ENCODE measurements at places on chromosomes 5 and 9.

DNA sequence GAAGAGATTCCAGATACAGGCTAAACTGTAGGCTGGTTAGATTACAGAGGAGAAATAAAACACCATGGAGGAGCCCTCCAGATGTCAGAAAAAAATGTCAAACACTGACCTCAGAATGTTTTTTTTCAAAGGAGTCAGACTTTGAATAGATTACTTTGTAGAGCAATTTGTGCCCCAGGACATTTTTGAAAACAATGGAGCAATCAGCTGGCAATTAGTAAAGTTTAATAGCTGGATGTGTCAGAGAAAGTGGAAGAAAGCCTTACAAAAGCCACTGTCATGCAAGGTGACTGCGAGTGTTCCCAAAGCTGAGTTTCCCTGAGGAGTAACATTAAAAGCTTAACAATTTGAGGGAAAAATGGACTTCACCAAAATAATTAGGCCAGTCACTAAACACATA, 417.8 kb upstream of the CTNND2 start:
- no peak for DNase-seq

DNA sequence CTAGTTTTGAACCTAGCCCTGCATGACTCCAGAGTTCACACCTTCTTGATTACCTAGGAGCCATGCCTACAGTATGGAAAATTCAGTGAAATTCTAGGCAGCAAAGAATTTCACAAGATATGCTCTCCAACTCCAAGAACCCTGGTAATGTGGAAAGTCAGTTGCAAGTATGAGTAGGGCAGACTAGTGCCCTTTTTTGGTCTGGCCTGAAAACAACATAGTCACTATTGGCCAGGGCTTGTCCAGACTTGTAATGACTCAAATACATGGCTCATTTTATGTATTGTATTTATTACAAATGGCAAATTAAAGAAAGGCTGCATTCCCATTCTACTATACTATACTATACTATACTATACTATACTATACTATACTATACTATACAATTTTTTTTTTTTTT, 160.4 kb downstream of the ESM1 start:
- DNase-seq: no peak

- no peak for DNase-seq
These were observed 45.5 kb upstream of the MPDZ start for GRCh38 chr9:13324988-13325387.

- no peak for DNase-seq
These were observed 183.8 kb downstream of the NR3C1 start for GRCh38 chr5:143219696-143220095.

- DNase-seq: no peak
These were observed 189.8 kb upstream of the DAPK1 start for GRCh38 chr9:87307848-87308247.

DNA sequence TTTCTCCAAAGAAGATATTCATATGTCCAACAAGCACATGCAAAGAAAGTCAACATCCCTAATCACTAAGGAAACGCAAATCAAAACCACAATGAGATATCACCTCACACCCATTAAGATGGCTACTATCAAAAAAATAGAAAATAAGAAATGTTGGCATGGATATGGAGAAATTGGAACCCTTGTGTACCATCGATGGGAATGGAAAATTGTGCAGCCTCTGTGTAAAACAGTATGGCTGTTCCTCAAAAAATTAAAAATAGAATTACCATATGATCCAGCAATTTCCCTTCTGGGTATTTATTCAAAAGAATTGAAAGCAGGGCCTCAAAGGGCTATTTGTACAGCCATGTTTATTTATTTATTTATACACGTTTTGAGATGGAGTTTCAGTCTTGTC, 43.0 kb upstream of the HRH2 start:
- DNase-seq: no peak

DNA sequence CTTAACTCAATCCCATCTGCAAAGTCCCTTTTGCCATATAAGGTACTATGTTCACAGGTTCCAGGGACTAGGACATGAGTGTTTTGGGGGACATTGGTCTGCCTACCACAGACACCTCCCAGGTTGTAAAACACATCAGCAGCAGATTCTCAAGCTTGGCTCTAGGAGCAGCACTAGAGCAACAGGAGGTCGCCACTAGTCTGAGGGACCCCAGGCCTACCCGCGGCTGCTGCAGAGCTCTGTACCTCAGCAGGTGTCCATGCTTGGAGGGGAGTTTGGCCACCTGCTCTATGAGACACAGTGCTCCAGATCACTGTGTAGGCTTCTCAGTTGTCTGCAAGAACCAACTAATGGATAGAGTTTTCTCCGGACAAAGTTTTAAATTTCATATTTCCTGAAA, 262.2 kb upstream of the ARRDC3 start:
- DNase-seq: no peak

DNA sequence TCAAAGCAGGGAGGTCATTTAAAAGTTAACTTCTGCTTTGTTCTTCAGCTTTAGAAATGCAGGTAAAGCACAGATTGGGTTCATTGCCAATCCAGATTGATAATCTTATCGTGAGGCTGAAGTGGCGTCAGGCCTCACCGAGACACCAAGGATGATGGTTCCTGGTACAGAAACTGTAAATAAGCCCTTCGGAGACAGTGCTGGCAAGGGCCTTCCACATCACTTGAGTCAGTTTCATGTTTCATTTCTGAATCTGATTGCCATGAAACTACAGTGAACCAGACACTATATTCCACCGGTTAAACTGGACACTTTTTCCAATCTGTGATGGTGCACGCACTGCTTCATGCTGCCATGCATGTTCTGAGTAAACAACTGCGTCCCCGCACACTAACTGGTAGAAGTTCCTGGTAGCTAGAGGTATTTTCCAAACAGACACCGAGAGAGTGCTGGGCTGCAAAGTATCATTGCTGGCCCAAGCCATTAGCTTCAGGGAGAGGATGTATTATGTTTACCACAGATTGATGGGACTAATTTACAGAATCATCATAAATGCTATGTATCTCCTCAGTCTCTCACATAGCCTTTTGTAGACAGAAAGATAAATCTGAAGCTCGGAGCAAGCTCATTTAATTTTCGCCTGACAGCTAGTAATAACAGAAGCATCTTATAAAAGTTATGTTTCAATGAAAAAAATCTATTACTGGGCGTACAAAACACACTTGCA, 336.1 kb downstream of the GLIS3 start:
- DNase-seq: no peak

- DNase-seq: no peak
These were observed 56.5 kb upstream of the ANGPTL2 start for GRCh38 chr9:127178686-127179632.

DNA sequence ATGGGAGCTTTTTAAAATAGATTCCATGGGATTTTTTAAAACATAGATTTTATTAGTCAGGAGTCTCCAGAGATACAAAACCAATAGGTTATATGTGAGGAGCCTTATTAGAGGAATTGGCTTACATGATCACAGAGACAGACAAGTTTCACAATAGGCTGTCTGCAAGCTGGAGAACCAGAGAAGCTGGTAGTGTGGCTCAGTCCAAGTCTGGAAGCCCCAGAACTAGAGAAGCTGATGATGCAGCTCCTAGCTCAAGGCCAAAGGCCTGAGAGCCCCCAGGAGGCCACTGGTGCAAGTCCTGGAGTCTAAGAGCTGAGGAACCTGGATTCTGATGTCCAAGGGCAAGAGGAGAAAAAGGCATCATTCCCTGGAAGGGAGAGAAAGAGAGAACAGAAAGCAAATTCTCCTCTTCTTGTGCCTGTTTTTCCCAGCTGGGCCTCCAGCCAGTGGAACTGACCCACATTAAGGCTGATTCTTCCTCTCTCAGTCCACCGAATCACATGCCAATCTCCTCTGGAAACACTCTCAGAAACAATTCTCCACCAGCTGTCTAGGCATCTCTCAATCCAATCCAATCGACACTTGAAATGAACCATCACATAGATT, 59.3 kb downstream of the AHRR start:
- no peak for DNase-seq

- DNase-seq: no peak
These were observed 81.6 kb upstream of the HAND1 start for GRCh38 chr5:154559398-154560276.

GRCh38 chr9:133788819-133789717, 50.9 kb upstream of the SARDH start:
- DNase-seq: no peak

DNA sequence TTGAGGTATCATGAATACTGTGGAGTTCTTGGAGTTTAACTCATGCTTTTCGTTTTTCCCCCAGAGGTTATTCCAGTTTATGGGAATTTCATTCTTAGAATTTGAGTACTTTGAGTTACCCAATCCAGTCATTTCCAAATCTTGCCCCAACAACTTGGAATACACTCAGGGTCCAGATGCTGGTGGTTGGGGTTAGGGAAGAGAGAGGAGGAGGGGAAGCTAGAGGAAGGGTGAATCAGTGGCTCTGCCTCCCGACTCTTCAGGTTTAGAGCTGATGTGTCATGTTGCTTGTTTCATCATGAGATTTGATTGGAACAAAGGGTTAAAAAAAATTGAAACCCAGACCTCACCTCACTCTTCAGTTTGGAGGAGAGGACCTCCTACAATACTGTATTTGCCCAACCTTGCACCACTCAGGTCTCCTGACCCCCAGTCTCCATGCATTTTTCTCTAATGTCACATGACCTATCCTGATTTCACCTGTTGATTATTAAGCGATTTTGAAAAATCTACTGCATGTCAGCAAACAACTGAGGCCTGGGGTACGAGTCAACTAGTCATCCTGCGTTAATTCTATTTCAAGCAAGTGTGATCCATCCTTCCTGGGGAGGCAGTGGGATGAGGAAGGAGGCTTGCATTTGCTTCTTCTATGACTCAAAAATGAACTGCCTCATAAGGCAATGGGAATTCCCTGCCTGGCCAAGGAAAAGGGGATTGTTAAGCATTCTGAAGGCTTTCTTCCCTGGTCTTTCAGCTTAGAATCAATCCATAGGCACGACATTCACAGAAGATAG, 6.2 kb upstream of the SLC1A3 start:
- no peak for DNase-seq

DNA sequence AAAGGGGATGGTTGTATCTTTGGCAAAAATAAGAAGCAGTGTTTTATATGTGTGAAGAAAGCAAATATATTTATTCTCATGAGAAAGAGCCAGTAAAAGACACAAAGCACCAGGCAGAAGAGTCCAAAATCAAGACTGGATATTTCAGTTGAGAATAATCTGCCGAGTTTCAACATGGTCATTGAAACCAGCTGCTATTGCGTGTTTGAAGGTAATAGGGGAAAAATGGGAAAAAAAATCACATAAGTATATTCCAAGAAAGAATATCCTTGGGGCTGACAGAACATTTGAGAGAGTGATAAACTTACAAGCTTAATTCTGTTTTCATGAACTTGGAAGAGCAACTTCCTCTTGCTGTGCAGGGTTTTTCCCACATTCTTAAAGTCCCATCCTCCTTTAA, 79.9 kb downstream of the ISOC1 start:
- no peak for DNase-seq
